NCI-H2081 (cell line): ENCODE measurements at places on chromosomes 4 and X.

GRCh38 chr4:69057620-69058409 lies 38.5 kb upstream of the UGT2B7 start:
- no peak for DNase-seq

DNA sequence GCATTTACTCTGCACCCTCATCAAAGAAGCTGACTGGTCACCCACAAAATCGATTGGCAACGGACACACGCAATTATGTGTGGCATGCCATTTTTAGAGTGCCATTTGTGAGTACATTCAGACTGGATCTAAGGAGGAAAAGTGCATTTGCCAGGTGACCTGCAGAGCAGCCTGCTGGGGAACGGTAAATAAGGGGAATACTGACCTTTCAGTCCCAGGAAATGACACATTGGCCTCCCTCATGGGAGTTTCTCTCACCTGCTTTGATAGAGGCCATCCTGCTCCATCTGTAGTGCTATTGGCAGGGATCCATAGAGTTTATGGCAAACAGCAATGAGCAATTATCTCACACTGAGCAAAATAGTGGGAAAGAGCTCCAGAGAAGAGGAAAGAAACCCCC lies 127.8 kb downstream of the DDX53 start:
- DNase-seq: peak; percentile 81

DNA sequence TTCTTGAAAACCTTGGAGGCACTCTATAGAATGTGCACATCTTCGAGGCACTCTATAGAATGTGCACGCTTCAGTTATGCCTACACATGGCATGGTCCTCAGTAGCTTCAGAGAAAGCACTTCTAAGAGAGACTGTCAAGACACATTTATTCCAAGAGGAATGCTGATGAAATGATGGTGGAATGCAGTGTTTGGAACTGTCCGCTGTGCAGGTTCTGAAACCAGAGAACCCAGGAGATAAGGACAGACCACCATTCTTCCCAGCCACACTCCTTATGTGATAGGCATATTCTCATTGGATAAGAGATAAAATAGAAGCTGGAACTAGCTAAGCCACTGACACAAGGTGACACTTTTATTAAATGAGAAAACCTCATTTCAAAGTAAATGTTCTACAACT lies 263.3 kb downstream of the NLGN4X start:
- no peak for DNase-seq

DNA sequence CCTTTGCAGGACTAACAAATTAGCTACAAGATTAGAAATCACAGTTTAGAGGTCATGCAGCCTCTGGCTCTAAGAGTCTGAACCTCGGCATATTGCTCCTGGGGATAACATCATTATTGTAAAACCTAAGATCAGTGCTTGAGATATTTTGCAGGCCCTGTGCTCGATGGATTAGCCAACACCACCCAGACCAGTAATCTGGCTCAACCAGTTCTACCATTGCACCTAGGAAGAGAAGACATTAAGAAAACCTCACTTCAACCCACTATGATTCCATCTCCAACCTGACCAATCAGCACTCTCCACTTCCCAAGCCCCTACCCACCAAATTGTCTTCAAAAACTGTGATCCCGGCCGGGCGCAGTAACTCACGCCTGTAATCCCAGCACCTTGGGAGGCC lies 43.6 kb downstream of the WFS1 start:
- DNase-seq: no peak

- no peak for DNase-seq
Observed at GRCh38 chr4:3434881-3435685, 6.7 kb upstream of the HGFAC start.

DNA sequence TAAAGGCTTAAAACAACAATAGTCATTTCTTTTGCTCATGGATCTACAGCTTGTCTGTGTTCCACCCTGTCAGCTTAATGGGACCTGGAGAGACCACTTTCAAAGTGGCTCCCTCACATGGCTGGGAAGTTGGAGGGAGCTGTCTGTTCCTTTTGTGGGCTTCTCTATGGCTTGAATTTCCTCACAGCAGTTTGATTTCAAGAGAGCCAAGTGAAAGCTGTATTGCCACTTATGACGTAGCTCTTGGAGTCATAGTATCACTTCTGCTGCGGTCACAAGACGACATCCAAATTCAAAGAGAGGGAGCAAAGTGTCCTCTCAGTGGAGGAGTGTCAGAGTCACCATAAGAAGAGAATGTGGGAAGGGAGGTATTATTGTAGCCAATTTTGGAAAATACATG lies 22.7 kb upstream of the ACSL1 start:
- no peak for DNase-seq
